ENCODE measurements at places on chromosomes 13 and 19. TPM values are rescaled to one million over a fixed set of nuclear protein-coding genes. Genes with fewer than 3 reads are reported as not detected.

Gene IFNL1
- not detected for total RNA-seq

GRCh38 chr13:44867825-44868224 lies 121.4 kb downstream of the NUFIP1 start:
- DNase-seq: no peak

DNA sequence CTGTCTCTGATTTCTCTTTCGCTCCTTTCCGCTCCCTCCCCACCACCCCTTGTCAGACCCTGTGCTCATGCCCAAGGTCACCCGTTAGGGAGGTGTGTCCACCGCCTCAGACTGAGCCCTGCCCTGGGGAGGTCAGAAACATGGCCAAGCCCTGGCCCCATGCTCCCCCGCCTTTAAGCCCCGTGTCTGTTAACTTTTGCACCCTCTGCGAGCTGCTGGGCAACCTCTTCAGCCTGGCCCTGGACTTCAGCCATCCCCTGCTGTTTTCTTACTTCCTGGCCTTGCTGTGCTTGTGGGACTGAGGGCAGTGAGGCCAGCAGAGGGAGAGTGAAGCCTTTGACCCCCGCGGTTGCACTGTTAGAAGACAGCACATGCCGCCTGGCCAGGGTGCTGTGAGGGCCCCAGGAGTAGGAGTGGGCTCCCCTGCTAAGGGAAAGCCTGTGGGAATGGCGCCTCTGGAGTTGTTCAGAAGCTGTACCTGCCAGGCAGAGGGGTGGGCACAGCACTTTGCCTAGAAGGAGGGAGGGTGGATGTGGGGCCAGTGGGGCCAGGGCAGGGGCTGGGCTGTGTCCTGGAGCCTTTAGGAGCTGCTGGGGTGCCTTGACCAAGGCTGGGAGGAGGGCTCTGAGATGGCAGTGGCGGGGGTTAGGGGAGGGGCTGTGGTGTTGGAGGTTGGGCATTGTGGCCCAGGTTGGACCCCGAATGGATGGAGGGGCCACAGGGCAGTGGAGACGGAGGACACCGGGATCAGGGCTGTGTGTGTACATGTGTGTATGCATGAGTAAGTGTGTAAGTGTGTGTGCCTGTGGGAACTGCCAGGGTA lies 7.9 kb downstream of the UPF1 start:
- DNase-seq: no peak

DNA sequence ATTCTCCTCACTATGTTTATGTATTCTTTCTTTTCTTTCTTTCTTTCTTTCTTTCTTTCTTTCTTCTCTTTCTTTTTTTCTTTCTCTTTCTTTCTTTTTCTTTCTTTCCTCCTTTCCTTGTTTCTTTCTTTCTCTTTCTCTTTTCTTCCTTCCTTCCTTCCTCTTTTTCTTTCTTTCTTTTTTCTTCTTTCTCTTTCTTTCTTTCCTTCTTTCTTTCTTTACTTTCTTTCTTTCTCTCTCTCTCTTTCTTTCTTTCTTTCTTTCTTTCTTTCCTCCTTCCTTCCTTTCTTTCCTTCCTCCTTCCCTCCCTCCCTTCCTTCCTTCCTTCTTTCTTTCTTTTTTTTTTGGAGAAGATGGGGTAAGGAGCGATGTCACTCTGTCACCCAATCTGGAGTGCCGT lies 1405.5 kb downstream of the SLITRK5 start:
- DNase-seq: no peak

- DNase-seq: no peak
Measured at GRCh38 chr13:95296326-95296925, 4.8 kb downstream of the ABCC4 start.

GRCh38 chr13:21134475-21134874 lies 41.9 kb downstream of the SKA3 start:
- DNase-seq: no peak

Gene IZUMO4
- 5.9 TPM for total RNA-seq

- no peak for DNase-seq
Measured at GRCh38 chr13:74922963-74923362, 559.0 kb downstream of the TBC1D4 start.

Gene FCAR
- total RNA-seq: 0.39 TPM

Data from ureter (tissue), 1 donor.